ENCODE measurements at places on chromosomes 5 and 9. TPM values are rescaled to one million over a fixed set of nuclear protein-coding genes. Genes with fewer than 3 reads are reported as not detected.

The ZDHHC11 gene
- 2.0 TPM for total RNA-seq

- no peak for DNase-seq
Measured at GRCh38 chr5:14325369-14325768, 182.2 kb downstream of the TRIO start.

DNA sequence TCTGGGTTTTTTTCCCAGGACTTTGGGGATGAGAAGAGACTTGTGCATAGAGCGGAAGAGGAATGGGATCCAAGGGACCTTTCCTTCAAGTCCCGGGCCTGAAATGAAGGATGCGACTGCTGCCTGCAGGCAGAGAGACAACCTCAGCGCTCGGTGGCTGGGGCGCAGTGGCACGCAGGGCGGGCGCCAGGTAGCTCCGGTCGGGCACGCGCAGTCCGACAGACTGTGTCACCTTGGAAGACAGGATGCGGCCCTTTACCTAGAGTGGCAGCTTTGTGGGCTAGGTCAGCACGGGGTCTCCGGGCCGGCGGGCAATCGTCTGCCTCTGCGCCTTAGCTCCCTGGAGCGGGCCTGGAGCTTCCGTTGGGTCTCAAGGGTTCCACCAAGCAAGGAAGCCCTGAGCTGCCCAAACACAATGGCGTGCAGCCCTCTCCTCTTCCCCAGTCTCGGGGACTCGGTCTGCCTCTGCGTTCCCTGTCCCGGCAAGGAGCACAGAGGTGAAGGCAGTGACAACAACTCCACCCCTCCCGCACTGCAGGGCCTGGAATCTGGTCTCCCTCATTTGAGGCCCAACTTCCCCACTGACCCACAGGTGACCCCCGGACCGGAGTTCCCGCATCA, 6.0 kb downstream of the BARX1 start:
- no peak for DNase-seq

GRCh38 chr5:60842871-60843385, 1.1 kb downstream of the ELOVL7 start:
- DNase-seq = no peak

GRCh38 chr5:95633671-95634070, 12.9 kb upstream of the RFESD start:
- no peak for DNase-seq
